Activated T-cell treated with anti-CD3 and anti-CD28 coated beads, Interleukin-2, amount 50 U/mL, for 1 hour (primary cell): ENCODE measurements at places on chromosomes 11 and 22.

GRCh38 chr22:19962909-19963806, 21.5 kb upstream of the TXNRD2 start:
- no peak for DNase-seq

DNA sequence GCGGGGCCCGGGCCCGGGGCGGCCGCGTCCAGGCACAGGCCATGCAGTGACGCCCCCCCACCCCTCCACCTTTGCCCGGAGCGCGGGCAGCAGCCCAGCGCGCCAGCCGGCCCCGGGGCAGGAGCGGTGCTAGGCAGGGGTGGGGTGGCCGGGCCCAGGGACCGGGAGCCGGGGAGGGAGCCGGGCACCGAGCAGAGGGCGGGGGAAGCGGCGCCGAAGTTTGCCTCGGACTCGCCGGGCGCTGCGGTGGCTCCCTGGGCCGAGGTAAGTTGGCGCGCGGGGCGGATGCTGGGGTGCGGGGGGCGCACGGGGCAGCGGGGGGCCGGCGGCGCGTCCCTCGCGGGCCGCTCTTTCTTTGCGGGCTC, 332 bp downstream of the TEAD1 start:
- DNase-seq = no peak

DNA sequence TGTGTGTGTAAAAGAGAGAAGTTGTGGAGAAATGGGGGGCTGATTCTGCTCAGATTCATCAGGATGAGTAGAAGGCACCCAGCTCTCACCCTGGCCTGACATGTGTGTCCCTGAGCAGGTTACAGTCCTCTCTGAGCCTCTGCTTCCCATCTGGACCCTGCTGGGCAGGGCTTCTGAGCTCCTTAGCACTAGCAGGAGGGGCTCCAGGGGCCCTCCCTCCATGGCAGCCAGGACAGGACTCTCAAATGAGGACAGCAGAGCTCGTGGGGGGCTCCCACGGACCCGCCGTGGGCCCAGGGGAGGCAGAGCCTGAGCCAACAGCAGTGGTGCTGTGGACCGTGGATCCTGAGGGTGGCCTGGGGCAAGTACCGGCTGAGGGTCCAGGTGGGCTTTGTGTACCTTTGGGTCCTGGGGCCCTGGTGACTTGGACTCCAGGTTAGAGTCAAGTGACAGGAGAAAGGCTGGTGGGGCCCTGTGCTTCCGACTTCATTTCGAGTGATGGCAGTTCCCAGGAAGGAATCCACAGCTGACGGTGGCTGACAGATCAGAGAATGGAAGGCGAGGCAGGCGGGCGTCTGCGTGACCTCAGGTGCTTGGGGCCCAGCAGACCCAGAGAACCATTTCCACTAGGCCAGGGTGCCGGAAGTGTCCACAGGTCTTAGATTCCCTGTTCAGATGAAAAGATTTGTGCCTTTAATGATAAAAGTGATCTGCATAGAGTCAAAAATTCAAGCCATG, 21.9 kb downstream of the NEAT1 start:
- no peak for DNase-seq

GRCh38 chr22:20982563-20982882, 426 bp downstream of the LZTR1 start:
- DNase-seq = no peak

- no peak for DNase-seq
Observed at GRCh38 chr11:1181853-1182535, 24.2 kb downstream of the MUC5AC start.

DNA sequence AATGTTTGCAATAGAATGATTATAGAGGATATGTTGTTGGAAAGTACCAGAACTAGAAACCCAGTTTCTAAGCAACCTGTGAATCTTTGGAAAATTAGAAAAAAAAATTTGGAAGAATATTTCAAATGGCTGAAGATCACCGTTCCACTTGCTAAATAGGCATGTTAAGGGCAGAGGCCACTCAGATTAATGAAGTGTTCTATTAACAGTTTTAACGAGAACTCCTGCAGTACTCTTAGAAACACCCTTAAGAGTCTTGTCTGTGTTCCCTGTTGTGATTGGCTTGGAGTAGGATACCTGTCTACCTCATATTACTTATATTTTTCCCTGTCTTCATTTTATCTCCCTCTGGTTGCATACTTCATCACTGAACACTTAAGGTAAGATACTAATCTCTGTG, 4.6 kb downstream of the C11orf54 start:
- DNase-seq = no peak

DNA sequence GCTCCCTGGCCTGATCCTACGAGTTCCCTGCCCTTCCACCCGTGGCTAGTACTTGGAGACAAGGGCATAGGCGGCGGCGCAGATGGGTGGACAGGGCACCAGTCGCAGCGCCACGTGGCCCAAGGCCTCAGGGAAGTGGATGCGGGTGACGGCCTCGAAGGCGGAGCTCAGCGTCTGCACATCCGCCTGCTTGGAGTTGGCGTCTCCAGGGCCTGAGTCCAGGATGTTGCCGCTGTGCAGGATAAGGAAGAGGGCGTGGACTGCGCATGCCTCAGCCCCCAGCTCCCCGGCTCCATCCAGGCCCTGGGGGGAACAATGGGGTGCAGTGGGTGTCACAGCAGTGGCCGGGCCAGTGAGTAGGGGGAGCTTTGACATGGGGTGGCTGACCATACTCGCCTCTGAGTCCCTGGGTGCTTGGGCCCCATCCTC, 6.6 kb downstream of the PITPNM1 start:
- DNase-seq = no peak

- no peak for DNase-seq
Observed at GRCh38 chr22:19398206-19398605, 33.3 kb downstream of the HIRA start.

DNA sequence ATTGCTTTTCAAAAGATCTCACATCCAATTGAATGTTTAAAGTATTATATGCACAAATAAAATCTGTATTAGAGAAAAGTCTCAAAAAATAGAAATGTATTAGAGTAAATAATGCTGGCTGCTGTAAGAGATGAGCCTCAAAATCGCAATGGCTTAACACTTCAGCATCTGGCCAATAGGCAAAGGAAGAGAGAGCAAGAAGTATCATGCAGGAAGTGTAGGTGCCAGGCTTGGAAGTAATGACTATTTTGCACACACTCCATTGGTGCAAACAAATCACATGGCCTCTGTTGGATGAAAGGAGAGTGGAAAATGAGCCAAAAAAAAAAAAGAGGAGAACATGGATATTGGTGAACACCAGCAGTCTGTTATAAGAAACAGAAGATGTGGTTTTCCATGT, 193.0 kb upstream of the E2F8 start:
- no peak for DNase-seq

DNA sequence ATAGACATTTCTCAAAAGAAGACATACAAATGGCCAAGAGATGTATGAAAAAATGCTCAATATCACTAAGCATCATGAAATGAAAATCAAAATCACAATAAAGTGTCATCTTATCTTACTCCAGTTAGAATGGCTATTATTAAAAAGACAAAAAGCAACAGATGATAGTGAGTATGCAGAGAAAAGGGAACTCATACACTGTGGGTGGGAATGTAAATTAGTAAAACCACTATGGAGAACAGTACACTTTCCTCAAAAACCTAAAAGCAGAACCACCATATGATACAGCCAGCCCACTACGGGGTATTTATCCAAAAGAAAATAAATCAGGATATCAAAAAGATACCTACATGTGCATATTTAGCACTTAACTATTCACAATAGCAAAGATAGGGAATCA, 700.0 kb upstream of the ANO5 start:
- DNase-seq = no peak

DNA sequence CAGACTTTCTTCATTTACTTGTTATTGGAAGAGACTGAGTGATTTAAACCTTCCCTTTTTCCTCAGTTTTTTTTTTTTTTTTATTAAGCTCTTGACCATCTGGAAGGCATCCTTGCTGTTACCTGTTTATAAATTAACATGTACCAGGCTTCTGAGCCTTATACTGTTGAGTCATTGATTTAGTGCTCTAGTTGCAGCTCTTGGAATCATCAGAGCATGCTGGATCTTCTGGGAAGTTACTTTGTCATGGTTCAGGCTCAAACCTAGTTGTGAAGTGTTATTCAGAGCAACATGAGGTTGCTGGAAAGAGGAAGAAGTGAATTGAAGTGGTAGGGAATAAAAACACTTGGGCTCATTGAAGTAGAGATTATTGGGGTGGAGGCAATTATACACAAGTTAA, 6.3 kb downstream of the ZDHHC5 start:
- no peak for DNase-seq

- no peak for DNase-seq
Observed at GRCh38 chr11:12591706-12592105, 82.5 kb upstream of the TEAD1 start.
